ENCODE measurements at places on chromosomes 2 and 18.
A peak's percentile ranks its signal among the peaks of the same experiment; 100 is the strongest.

DNA sequence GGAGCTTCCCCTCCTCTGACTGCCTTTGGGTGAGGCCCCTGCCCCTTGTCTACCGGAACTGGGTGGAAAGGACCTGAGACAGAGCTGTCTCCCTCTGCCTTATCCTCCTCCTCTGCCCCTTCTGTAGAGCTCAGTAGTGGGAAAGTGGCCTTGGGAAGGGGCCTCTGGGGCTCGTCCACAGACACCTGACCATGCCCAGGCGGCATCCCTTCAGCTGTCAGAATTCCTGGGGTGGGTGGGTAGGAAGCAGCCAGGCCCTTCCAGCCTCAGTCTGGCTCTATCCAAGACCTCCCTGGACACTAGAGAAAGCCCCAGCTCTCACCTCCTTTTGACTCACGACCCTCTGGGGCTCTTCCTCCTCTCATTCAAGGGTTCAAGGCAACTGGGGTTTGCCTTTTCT is 35.6 kb downstream of the B3GNT2 start:
- DNase-seq, result no peak

GRCh38 chr18:3604235-3604497 is 154.2 kb downstream of the TGIF1 start:
- DNase-seq, result no peak

- no peak for DNase-seq
Measured at GRCh38 chr2:15800495-15801329, 139.6 kb upstream of the MYCN start.

DNA sequence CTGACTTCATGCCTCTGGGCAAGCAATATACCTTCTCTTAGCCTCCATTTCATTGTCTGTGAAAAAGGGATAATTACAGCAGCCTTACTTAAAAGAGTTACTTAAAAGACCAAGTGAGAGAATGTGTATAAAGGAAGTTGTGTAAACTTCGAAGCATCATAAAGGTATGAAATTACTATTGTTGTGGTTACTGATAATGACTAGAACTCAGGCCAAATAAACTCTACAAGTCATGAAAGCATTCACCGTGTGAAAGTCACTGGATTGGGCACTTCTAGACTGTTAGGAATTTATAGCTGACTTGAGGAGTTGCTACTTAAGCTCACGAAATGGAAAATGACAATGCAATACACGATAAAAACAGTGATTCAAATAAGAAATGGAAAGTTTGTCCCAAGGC is 67.4 kb upstream of the HAAO start:
- DNase-seq, result no peak

GRCh38 chr2:8408560-8409460 is 273.0 kb upstream of the ID2 start:
- peak; percentile 21 for DNase-seq

DNA sequence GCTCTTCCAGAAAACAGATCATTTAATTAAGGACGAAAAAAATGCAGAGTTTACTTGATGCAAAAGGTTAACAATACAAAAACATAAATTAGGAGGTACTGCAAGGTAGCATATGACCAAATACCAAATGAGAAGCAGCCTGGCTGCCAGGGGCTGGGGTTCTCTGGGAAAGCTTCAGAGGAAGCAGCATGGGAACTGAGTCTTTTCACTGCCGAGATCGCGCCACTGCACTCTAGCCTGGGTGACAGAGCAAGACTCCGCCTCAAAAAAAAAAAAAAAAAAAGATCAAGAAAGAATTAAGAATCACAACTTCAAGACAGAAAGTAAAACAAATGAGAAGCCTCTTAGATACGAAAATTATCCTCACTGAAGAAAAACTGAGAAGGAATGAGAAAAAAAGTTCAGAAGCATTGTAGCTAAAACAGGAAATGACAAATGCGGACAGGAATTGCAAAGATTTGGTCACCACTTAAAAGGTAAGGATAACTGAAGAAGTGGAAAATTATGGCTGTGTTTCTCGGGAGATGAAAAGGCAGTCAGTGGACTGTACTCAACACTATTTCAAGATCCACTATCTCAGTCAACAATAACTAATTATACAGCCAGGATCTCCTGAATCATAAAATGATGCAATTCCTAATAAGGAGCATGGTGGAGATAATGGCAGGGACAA is 4.3 kb downstream of the SEPTIN10 start:
- no peak for DNase-seq

DNA sequence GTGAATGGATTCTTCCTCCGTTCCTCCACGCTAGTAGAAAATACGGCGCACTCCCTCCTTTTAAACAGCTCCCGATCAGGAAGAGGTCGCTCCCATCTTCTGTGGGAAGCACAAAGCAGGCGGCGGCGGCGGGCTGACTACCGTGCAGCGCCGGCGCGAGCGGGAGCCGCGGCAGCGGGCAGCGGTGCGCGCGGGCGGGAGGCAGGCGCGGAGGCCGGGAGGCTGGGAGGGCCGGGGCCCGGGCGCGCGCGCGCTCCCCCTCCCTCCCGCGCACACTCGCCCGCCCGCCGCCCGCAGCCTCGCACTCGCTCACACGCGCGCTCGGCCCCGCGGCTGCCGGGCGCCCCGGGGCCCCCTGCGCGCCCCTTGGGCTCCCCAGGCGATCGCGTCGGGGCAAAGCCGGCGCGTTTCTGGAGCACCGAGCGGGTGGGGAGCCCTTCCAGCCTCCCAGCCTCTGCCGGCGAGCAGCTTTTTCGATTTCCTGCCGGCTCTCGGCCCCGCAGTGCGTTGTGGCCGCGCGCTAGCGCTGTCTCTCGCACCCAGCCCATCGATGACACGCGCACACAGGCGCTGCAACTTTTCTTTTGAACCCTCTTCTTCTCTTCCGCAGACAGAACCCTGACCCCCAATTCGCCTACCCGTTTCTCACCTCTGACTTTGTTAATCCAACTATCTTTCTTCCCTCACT is at the start of gene SLC8A1:
Gene SLC8A1 (minus strand): TSS at position 173 of the 688 bp plus-strand sequence.
- peak; percentile 7 for DNase-seq

DNA sequence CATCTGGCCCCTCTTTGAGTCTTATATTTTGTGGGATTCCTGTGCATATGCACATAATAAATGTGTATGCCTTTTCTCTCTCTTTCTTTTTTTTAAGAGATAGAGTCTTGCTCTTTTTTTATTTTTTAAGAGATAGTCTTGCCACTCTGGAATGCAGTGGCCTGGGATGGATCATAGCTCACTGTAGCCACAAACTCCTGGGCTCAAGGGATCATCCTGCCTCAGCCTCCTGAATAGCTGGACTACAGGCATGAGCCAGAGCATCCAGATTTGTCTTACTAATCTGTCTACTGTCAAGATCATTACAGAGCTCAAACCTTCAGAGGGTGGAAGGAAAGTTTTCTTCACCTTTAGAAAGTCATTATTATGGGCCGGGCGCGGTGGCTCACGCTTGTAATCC is 342.2 kb upstream of the LRRTM4 start:
- no peak for DNase-seq

- no peak for DNase-seq
Measured at GRCh38 chr18:13429884-13430510, 211.4 kb downstream of the LDLRAD4 start.

DNA sequence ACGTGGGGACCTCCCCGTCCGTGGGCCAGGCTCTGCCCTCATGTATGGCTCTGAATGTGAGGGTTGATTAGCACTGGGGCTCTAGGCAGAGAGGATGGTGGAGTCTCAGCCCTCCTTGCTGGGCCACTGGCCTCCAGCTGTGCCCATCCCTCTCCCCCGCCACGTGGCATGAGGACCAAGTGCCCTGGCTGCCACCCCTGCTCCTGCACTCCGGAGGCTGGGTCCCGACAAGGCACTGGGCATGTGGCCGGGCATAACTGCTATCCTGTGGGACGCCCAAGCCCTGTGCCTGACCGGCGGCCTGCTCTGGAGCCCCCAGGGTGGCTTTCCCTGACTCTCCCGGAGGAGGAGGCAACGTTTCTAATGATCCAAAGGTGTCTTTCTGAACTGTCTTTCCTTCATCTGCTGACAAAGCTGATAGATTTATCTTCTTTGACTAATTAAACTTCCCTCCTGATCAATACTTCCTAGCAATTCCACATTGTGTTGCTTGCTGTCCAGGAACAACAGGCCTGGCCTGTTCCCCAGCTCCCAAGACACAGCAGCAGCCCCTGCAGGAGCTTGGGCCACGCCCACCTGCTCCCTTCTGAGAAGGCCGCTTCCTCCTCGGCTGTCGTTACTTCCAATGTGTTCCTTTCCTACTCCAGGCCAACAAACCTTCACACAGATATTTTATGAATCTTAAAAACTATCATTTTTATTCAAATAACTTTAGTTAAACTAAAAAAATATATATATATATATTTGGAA is 132.0 kb downstream of the SNTG2 start:
- DNase-seq, result no peak

DNA sequence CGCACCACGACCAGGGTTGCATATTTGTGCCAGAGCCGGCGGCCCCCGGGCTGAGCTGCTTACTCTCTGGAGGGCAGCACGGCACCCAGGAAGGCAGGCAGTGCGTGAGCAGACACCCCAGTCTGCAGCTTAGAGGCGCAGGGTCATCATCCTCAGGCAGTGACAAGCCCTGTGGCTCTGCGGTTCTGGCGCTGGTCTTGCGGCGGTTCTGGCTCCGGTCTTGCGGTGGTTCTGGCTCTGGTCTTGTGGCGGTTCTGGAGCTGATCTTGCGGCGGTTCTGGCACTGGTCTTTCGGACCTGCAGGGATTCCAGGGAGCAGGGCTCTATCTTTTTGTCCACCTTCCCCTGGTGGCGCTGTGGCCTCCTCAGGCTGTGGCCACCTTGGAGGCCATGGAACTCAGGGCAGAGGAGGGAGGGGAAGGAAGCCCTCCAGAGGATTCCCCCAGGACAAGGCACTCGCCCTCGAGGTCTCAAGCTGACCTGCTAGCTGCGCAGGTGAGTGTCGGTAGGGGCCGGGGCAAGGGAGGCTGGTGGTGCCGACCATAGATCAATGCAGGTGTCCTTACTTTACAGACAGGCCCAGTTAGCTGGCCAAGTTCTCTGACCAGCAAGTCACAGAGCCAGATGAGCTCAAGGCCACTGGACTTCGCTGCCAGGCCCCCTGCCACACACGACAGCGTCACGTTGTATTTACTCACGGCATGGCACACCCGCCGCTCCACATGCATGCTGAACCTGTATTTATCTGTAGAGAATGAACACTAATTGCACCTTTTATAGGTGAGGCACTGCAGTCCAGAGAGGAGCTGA is 14.9 kb downstream of the ESPNL start:
- DNase-seq, result no peak

GRCh38 chr2:60899230-60899891 is 18.0 kb downstream of the REL start:
- peak; percentile 59 for DNase-seq

DNA sequence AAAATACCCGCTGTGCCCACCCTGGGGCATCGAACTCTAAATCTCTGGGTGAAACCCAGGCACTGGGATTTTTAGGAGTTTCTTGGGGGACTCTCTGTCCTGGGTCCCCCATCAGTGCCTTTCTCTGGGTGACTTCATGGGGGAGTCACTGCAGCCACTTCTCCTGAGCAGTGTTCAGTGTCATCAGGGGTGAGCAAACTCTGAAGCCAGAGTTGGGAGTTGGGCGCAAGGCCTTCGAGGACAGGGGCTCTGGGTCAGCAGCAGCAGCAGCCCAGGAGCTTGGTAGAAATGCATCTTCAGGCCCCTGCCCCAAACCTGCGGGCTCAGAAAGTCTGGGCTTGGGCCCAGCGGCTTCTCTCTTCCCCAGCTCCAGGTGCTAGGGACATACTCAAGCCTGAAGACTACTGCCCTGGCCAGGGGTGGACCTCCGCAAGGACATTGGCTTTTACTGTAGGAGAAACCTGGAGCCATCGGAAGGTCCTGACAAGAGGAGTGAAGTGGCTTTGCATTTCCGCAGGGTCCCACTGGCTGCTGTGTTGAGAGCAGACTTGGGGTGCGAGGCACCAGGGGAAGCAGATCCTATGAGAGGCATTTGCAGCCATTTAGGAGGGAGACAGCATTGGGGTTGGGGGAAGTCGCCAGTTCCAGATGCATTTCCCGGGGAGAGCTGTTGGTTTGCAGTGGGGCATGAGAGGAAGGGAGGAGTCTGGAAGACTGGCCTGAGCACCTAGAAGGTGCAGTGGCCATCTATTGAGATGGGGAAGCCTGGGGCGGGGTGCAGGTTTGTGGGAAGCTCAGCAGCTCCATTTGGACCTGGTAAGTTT is 51.5 kb upstream of the FAHD2A start:
- DNase-seq, result no peak

DNA sequence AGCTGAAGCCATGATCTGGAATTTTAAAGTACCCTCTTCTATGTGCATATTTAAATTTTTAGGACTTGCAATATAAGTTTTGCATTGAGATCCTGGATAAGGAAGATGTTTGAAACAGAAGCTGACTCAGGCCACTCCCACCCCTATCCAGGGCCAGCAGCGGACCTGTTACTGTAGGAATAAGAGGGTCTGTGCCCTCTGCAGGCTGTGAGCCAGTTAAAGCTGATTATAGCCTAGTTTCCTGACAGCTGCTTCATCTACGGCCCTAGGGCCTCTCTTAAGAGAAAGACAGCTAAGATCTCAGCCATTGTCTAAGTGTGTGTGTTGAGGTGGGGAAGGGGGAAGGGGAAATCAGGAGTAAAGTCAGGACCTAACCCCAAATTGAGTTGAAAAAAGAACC is 234.0 kb downstream of the HAUS1 start:
- DNase-seq, result no peak

DNA sequence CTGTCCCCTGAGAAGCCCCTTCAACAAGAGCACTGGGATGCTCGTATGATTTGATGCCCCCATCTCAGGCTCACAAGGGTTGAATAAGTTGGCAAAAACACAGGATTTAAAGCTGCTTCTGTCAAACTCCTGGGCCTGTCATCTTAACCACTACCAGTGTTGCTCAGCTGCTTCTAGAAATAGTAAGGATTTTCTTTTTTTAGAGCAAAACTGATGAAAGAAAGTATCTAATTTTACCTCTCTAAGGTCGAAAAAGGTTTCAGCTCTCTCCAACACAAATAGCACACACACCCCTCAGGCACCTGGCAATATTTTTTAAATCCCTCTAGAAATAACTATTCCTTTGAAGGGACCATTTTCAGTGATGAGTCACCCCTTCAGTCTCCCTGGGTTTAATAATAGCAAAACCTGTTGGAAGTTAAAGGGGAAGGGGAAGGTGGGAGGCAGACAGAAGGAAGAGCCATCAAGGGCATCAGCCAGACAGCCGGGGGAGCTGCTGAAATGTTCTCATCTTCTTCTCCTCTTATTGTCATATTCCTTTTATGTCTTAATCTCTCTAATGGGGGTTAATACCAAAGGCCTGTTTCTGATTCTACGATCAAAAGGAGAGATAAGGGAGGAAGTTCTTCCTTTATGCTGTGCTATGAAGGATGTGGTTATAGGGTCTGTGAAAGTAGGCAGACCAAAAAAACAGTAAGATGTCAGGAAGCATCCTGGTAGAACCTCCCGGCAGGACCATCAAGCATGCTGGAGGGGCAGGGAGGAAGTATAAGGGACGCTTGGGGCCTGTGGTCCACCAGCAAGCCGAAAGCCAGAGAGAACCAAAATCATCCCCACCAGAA is 31.9 kb upstream of the SLC35G4 start:
- no peak for DNase-seq

DNA sequence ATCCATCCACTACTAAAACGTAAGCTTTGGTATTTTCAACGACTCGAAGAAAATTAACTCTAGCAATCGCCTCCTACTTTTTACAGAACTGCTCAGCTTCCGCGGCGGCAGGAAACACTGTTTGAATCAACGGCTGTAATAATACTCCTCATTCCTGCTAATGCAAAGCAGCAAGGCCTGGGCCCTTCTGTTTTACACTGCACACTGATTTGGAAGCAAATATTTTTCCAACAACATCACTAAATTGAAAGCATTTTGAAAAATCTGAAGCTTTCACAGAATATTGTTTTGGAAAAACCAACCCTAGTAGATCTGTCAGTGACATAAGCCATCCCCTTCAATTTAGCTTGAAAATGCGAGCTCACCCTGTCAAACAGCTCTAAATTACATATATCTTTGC is 261.2 kb downstream of the TXNL1 start:
- no peak for DNase-seq

- no peak for DNase-seq
Measured at GRCh38 chr18:44238911-44239310, 441.8 kb upstream of the SETBP1 start.

Measured in B cell (primary cell).